HepG2 (cell line): ENCODE measurements at places on chromosomes 2 and 18. TPM values are rescaled to one million over a fixed set of nuclear protein-coding genes. Genes with fewer than 3 reads are reported as not detected.

GRCh38 chr18:12394428-12394827 is 13.3 kb upstream of the PRELID3A start:
- DNase-seq: no peak

Gene LCT
- polyA plus RNA-seq: not detected in 2 replicates

Gene CTNNA2
- polyA plus RNA-seq: not detected in 2 replicates

Gene TMEM200C
- polyA plus RNA-seq: not detected in 2 replicates

DNA sequence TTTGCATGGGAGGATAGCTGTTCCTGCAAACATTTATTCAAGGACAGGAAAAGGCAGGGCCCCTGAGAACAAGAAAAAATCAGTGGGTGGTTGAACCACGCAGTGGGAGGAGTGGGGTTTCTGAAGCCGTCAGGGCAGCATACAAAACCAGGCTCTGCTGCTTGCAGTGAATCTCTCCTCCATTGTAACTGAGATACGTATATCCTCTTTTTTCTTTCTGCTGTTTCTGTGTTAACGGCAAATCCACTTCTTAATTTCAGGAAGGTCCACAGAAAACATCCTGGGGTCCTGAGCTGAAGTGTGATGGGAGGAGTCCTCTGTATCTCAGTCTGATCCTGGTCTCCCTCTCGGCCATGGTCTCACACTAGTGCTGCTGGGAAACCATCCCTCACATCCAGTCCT is 27.2 kb upstream of the KCNF1 start:
- DNase-seq: no peak

Gene MOB1A
- 33.2 and 48.2 TPM in 2 replicates for polyA plus RNA-seq

Gene SLC19A3
- polyA plus RNA-seq: 3.4 and 5.2 TPM in 2 replicates

Gene THAP4
- 59.7 and 70.2 TPM in 2 replicates for polyA plus RNA-seq

- DNase-seq: no peak
Measured at GRCh38 chr18:35753306-35753910, 171.9 kb downstream of the GALNT1 start.

Gene CYTIP
- not detected in 2 replicates for polyA plus RNA-seq

DNA sequence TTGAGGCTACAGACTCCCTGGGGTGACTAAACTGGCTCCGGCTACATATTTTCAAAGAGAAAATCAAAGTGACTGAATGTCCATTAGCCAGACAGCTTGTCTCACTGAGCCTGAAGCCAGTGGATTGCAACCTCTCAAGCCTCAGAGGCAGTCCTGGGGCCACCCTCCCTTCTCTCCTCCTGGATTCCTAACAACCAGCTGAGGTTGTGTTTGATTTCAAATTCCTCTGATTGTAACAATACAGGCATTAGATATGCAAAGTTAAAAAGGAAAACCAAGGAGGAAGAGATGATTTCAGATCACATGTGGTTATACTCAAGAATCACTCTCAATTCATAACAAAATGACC is 101.0 kb upstream of the LMAN1 start:
- no peak for DNase-seq

GRCh38 chr2:71379086-71379485 is 47.5 kb downstream of the ZNF638 start:
- DNase-seq: no peak

DNA sequence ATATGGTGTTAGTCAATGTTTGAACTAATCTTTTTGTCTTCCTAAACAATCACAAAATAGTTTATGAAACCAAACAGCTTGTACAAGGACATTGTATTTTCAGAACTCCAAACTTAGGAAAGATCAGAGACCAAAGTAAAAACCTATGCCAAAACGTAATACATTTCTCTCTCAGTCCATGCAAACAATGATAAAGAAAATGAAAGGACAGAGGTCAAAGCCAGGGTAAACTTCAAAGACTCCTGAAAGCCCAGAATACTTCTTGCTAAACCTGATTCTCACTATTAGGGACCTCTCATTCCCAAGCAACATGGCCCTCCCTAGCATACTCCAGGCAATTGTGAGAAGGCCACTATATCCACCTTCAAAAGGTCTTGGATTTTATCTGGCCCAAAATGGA is 105.1 kb upstream of the GALNT5 start:
- peak; percentile 21 for DNase-seq

GRCh38 chr2:85721641-85722040 is 27.5 kb downstream of the GNLY start:
- DNase-seq: no peak

DNA sequence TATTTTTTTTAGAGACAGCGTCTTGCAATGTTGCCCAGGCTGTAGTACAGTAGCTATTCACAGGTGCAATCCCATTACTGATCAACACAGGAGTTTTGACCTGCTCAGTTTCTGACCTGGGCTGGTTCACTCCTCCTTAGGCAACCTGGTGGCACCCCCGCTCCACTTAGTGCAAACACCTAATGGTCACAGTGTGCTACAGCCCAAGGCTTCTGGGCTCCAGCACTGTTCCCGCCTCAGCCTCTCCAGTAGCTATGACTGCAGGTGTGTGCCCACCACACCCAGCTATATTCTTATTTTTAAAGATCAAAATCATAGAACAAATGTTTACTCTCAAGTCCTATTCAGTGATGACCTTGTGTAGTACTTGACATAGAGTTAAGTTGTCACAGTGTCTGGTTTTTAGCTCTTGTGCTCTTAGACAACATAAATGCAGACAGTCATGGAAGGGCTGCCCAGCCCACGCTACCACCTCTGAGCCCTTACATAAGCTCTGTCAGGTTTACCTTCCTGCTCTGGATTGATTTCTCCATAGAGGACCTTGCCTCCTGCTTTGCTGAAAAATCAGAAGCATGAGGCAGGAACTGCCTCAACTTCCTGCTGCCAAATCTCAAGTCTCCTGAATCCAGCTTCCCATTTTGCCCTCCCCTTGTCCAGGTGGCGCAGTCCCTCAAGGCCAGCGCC is 82.2 kb upstream of the SLC1A4 start:
- peak; percentile 33 for DNase-seq

- DNase-seq: no peak
Measured at GRCh38 chr2:239152916-239153305, 247.9 kb downstream of the HDAC4 start.

DNA sequence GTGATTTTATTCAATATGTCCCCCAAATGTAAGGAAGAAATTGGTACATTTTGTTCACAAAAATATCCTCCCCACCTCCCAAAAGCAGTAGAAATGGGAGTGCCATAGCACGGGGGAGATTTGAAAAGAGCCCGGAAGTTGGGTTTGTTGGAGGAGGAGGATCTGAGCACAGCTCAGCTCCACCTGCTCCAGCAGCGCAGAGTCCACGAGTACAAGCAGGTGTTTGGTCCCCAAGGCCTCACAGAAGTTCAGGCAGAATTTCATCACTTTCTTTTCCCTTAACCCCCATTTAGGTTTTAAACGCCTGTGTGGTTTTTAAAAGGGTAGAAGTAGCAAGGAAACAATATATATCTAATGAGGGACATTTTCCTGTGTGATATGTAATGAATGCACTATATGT is 56.0 kb downstream of the TRAPPC12 start:
- no peak for DNase-seq

DNA sequence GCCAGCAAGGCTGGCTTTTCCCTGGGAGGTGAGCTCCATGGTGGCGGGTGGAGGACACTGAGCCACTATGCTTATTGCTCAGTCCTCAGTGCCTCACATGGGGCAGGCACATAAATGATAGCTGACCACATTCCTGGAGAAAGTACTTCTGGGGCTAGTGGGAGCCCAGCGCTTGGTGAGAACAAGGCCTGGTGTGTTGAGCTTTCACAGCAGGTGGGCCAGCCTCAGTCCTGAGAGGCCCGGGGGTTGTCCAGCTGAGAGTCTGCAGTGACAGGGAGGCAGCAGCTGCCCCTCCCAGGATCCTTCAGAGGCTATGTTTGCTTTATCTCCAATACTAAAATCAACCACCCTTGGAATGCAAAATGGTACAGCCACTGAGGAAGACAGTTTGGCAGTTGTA is 217.7 kb downstream of the ZBTB7C start:
- DNase-seq: no peak

Gene IL36RN
- not detected in 2 replicates for polyA plus RNA-seq

DNA sequence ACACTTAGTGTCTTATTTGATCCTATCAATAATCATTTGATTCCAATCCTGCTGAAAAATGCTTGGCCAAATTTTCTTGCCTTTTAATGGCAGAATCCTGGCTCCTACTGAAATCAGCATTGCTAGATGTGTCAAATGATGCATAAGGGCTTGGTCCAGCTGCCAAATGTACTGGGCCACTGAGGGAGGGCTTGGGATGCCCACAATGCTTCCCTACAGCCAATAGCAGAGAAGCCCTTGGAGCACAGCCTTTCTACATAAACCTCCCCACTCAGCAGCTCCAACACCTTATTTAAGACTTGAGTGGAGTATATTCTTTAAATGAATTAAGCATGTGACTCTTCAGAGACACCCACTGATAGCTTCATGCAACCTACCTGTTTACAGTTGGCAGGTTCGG is 3.6 kb downstream of the ALK start:
- DNase-seq: no peak

- DNase-seq: no peak
Measured at GRCh38 chr2:216246766-216247165, 125.5 kb downstream of the MARCHF4 start.

- DNase-seq: no peak
Measured at GRCh38 chr2:171109571-171109970, 51.1 kb downstream of the TLK1 start.

GRCh38 chr2:240946654-240947053 is 40.5 kb downstream of the CROCC2 start:
- DNase-seq: no peak

GRCh38 chr2:96554293-96555145 is 18.0 kb downstream of the ARID5A start:
- peak; percentile 44 for DNase-seq

- DNase-seq: no peak
Measured at GRCh38 chr2:95539836-95540235, 52.0 kb upstream of the TRIM43 start.

DNA sequence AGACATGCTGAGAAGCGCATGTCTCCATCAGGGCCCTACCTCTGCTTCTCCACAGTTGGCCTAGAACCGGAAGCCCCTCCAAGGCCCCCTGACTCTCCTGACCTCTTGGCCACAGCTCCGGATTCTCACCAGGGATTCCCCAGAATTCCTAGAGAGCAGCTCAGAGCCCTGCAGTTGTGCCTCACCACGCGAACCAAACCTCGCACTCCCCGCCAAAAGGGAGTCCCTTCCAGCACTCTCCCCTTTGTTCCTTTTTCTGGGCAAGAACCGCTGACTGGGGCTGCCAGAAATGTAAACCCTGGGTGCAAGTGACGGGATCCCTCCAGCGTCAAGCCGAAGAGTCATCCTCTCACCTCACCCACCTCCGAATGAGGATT is 36.7 kb downstream of the AFF3 start:
- DNase-seq: no peak

Gene AP1S3
- 2.9 and 3.0 TPM in 2 replicates for polyA plus RNA-seq

Gene RAB17
- 124 and 141 TPM in 2 replicates for polyA plus RNA-seq

DNA sequence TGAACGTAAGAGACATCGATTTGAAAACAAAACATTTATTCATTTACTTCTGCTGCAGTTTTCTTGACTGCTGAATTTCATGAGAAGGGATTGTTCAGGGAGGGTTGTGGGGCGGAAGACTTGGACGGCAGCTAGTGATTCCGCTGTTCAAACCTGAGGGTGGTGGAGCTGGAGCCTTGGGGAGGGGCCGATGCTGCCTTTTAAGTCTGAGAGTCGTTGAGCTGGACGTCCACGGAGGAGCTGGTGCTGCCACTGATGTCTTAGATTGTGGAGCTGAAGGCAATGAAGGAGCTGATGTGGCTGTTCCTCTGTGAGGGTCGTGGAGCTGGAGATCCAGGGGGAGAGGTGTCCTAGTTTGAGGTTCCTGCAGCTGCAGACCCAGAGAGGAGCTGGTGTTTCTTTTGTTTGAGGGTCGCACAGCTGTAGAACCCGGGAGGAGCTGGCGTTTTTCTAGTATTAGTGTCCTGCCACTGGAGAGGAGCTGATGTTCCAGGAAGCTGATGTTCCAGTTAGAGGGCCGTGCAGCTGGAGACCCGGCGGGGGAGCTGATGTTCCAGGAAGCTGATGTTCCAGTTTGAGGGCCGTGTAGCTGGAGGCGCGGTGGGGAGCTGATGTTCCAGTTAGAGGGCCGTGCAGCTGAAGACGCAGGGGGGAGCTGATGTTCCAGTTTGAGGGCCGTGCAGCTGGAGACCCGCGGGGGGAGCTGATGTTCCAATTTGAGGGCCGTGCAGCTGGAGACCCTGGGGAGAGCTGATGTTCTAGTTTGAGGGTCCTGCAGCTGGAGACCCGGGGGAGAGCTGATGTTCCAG is 150.9 kb downstream of the RTP5 start:
- peak; percentile 63 for DNase-seq

DNA sequence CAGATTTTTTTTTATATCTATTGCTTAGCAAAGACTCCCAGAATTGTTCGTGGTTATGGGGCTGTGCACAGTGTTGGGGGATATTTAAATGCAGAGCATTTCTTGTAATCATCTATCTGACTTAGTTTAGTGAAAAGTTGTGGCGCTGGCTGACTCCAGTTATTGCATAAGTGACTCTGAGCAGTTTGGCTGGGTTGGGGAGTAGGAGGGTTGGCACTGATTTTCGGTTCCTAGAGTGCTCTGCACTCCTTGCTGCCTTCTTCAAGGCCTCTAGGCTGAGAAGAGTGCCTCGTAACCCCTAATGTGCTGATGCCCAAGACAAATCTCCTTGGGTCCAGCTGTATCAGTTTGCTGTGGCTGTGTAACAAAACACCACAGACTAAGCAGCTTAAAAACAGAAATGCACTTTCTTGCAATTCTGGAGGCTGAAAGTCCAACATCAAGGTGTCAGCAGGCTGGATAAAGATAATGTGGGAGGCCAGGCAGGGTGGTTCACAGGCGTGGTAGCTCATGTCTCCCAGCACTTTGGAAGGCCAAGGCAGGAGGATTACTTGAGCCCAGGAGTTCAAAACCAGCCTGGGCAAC is 6.5 kb upstream of the IMPA2 start:
- DNase-seq: no peak

GRCh38 chr2:234521536-234521935 is 24.7 kb upstream of the ARL4C start:
- no peak for DNase-seq

- DNase-seq: no peak
Measured at GRCh38 chr2:122858813-122859212, 1103.4 kb downstream of the TSN start.

DNA sequence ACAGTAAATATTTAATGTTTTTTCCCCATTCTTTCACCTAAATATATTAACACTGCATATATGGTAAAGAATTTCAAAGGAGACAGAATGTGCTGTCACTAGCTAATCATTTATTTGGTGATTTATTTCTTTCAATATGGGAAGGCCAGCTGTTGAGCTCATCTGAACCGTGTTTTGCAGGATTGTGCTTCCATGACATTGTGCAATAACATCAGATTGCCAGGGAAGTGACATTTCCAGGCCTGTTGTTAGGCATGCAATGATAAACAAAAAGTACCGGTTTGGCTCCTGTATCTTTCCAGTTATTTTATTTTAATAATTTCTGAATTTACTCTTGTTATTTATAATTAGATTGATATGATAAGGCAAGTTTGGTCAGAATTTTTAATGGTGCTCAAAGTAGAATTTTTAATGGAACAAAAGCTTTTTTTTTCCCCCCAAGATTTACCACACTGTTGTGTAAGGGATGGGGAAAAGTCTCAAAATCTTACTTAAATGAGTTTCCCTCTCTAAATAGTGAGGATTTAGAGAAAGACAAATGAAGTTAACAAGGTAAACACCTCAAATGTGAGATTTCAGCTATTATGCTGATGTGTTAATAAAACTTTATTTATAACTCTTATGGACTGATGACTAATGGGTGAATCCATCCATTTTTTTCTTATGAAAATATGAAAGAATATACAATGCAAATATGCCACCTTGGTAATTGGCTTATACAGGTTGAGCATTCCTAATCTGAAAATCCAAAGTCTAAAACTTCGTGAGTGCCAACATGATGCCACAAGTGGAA is 52.7 kb downstream of the MALT1 start:
- no peak for DNase-seq
